ENCODE measurements at places on chromosomes 6 and 20. TPM values are rescaled to one million over a fixed set of nuclear protein-coding genes. Genes with fewer than 3 reads are reported as not detected.

DNA sequence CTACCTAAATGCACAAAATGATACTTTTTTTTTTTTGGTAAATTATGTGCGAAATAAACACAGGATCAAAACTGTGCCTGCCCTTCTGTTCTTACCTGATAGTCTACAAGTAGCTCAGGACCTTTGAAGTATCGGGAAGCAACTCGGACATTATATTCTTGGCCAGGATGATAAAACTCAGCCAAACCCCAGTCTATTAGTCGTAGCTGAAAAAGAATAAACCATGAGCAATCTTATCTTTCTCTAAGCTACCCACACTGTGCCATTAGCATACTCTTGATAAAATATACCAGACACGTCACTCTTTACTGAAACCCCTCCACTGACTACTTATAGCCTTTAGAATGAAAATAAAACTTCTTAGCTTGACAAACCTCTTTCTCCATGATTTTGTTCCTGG is 29.8 kb upstream of the TBC1D20 start:
- no peak for DNase-seq

- no peak for DNase-seq
These were observed 145.7 kb downstream of the BMP5 start for GRCh38 chr6:55729665-55730064.

GRCh38 chr6:82568290-82568993 is 204.8 kb downstream of the TPBG start:
- DNase-seq: no peak

DNA sequence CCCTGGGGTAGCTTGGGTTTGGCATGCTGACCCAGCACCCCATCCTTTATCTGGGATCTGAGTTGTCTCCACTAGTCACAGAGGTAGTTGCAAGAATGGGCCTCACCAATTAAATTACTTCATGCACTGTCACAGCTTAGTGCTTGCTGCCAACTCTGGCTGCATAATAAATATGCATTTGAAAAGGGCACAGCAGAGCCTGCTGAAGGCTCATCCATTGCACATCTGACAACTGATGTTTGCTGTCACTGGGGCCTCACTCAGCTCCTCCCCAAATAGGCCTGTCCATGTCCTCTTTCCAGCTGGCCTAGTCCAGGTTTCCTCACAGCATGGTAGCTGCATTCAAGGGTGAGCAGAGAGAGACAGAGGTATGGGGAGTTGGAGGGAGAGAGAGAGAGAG is 13.3 kb upstream of the NXT1 start:
- DNase-seq: no peak

GRCh38 chr6:2232445-2232844 is 13.0 kb downstream of the GMDS start:
- DNase-seq: no peak

DNA sequence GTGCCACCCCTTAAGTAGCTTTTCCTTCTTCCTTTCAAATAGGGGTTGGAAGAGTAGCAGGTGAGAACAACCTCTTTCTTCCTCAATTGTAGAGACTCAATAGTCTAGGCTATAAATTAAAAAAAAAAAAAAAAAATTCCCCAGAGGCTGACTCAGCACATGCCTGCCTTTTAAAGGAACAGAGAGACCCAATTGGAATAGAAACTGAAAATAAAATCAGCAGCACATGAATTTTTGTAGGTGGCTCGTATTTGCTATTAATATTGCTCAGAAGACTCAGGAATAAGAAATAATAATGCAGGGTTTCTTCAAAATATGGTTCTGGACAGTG is 19.3 kb downstream of the TOP1 start:
- no peak for DNase-seq

GRCh38 chr20:58116505-58116904 is 111.9 kb downstream of the ANKRD60 start:
- DNase-seq: no peak

DNA sequence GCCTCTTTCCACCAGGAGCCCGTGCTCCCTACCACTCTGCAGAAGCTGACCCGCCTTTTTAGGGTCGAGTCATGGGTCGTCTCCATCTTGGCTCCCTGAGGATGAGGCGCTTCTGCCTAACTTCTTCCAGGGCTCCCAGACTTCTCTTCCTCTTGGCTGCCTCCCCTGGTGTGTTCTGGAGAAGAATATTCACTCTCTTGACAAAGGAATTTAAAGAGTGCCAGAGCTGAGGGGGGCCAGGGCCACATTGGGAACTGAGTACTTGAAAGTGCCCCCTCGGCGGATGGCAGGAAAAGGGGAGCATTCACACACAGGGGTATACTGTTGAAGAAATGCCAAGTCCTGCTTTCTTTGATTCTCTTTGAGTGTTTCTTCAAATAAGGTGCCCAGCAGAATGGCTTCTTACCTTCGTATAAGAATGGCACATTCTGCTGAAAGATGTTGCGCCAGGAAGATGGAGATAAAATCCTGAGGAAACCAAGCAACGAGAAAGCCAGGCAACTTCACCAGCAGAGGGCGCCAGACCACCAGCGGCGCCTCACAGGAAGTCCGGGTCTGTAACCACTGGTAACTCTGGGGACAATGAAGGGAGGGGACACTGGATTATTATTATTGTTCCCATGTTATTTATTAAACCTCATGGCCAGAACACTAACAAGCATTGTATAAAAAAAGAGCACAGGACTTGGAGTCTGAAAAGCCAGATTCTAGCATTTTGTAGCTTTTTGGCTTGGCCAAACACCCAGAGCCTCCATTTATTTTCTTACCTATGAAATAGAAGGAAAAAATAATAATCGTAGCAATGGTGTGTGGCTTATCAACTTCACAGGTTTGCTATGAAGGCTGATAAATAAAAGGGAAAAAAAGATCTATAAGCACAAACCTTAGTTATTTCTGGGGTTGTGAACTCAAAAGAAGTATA is 176.7 kb downstream of the HACE1 start:
- DNase-seq: peak; percentile 61

- peak; percentile 64 for DNase-seq
These were observed 81.5 kb downstream of the EDN1 start for GRCh38 chr6:12371641-12372146.

- DNase-seq: peak; percentile 53
These were observed 46.3 kb downstream of the GOPC start for GRCh38 chr6:117555882-117556498.

GRCh38 chr6:164749221-164750064 is 560.0 kb downstream of the C6orf118 start:
- DNase-seq: peak; percentile 36

- DNase-seq: no peak
These were observed 35.3 kb downstream of the SPDEF start for GRCh38 chr6:34520645-34521462.

DNA sequence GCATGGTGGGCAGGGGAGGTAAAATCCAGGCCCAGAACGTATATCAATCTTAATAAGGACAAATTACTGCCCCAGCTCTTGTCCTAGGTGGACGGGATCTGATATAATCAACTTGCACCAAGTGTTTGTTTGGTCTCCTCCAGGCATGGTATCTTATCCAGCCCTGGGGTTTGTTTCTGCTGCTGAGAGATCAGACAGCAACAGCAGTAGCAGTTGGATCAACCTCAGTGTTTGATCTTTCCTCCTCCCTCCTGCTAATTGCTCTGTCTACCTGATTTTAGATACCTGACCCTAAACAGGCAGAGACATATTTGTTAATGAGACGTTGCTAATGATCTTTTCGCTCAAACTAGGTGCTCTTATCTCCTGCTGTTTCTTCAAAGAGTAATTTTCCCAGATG is 100.4 kb upstream of the BACH2 start:
- DNase-seq: no peak

TPD52L1 gene
- 182 TPM for total RNA-seq

SLC22A7 gene
- total RNA-seq: 31.5 TPM

CCR6 gene
- 2.0 TPM for total RNA-seq

EGFL8 gene
- total RNA-seq: 4.5 TPM

All from hepatocyte (in vitro differentiated cells).